Posterior vena cava (tissue), 2 donors: ENCODE measurements at places on chromosomes 5 and 9. TPM values are rescaled to one million over a fixed set of nuclear protein-coding genes. Genes with fewer than 3 reads are reported as not detected.

DNA sequence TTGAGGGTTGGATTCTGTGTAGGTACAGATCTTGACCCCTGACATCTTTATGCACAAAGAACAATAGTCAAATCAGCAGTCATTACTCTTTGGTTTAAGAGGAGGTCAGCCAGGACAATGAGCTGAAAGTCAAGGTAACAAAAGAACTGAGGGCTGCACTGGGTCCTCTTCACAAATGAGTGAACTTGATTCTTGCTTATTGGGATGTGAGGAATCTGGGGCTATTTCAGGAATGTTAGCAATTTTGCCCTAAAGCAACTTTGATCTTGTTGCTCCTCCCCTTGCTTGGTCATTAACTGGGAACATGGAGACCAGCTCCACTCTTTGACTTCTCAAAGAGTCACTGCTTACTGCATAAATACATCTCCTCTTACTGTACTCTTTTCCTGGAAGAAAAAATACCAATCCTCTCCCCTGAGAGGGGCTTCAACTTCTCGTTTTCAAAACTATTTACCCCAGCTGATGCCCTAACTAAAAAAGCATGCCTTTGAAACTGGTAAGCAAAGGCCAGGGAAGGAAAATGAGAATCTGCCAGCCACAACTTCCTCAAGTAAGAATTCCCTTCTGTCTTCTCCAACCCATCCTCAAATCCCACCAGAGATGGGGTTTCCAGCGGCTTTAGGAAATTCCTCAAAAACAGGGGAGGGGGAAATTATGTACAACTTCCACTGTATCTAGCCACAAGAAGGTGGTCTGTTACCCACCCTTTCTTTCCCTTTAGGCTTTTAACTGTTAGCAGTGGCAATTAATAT lies 368.3 kb downstream of the ENC1 start:
- no peak for DNase-seq

- DNase-seq, result peak; percentile 41
Measured at GRCh38 chr5:132009706-132010405, 1.6 kb downstream of the ACSL6 start.

DNA sequence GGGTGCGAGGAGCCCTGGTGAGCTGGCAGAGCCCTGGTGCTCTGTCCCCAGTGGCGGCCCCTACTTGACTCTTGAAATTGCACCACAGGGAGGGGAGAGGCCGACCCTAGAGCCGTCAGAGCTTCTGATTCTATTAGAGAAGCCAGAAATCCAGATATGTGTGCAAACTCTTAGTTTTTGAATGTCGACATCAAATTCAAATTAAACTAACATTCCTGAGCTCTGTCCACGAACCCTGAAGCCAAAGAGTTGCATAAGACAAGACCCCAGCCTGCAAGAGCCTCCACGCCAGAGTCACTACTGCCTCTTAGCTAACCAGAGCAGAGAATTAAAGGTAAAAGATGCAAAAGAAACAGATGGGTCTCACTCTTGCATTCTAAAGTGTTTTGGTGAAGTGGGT lies 29.8 kb upstream of the MSX2 start:
- no peak for DNase-seq

DNA sequence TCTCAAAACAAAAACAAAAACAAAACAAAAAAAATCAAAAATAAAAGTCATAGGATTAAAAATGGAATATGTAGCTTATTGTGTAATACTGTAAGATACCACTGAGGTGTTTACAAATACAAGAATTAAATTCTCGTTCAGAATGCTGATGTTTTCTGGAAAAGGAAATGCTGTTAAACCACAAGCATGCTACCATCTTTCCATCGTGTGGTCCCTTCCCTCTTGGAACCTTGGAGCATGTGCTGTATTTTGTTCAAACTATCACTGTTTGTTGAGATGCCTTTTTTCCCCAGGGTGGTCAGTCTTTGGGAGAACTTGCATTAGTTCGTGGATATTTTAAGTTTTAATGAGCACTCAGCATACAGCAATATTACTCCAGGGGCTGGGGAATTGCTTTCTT lies 39.7 kb downstream of the SUB1 start:
- DNase-seq, result no peak

GRCh38 chr5:75603371-75603770 lies 7.9 kb upstream of the ANKDD1B start:
- no peak for DNase-seq

GRCh38 chr5:132690156-132690555 lies 16.4 kb downstream of the IL4 start:
- DNase-seq, result no peak

Gene PCDHGA6
- 6.6 TPM for total RNA-seq

- DNase-seq, result no peak
Measured at GRCh38 chr5:163410505-163410904, 26.9 kb upstream of the CCNG1 start.

Gene CYLC2
- total RNA-seq, result not detected

Gene IRX4
- not detected for total RNA-seq

- no peak for DNase-seq
Measured at GRCh38 chr9:125325826-125326225, 64.2 kb downstream of the GAPVD1 start.

Gene MTAP
- 28.1 TPM for total RNA-seq

- DNase-seq, result no peak
Measured at GRCh38 chr5:154228696-154229095, 38.2 kb downstream of the GALNT10 start.

Gene SIMC1
- 8.3 TPM for total RNA-seq

DNA sequence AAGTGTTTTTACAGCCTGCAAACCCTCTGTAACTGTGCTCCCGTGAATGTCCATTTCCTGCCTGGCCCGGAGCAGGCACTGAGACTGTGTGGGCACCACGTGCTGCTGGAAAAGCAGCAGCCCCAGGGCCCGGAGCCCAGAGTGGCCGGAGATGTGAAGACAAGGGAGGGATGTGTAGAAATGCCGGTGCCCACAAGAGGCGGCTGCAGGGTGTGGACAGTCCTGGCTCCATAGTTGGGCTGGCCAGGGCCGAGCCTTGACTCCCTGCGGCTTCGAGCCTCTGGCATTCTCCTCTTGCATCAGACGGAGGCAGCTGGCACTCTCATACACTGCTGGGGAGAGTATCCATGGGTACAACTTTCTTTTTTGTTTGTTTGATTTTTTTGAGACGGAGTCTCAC lies 13.2 kb upstream of the GFPT2 start:
- DNase-seq, result no peak

Gene GDA
- not detected for total RNA-seq

DNA sequence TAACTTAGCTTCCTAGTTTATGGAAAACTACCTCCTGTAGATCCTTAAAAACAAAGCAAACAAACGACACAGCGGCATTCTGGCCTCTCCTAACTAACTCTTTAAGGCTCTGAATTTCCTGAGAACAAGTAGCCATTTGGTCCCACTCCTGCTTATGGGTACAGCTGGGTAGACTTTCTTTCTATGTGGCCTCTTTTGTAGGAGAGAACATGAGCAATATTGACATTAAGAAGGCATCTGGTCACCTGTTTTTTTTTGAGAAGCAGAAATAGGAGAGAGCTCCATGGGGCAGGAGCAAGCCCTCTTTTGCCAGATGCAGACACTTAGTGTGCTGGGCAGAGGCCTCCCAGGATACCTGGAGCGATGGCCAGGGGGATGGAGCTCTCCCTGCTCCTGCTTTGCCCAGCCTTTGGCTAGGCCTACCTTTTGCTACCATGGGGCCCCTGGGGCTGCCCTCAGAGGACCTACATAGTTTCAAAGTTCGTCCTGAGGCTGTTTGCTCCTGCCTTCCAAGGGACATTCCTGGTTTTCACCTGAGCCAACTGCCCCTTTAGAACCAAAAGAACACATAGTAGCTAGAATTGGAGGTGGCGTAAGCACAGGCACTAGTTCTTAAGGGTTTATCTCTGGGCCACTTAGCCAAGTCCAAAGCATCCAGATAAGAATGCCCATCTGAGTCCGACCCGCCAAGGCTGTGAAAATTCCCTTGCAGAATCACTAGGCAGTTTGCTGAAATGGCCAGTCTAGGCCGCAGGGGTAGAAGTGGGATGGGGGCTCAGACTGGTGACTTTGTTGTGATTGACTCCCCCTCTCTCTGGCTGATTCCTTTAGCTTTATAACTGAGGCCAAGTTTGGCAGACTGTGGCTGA lies 2.4 kb upstream of the STC2 start:
- DNase-seq, result no peak

DNA sequence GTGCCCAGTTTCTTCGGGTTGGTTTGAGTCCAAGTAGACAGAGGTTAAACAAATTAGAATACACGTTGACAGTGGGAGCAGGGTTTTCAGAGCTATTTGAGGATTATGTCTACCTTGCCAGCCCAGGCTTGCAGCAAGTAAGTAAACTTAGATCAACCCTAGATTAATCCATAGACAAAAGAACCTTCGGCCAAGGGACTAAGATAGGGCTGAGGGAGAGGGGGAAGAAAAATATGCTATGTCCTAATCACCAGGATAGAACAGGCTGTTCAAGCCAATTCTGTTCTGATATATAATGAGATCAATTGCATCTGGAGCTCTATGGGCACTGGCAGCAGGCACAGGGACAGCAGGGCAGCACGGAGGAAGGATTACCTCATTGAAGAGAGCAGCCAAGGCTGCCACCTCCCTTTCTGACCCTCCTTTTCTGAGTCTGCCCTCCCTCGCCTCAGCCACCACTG lies 377.7 kb downstream of the PIK3R1 start:
- DNase-seq, result no peak

- no peak for DNase-seq
Measured at GRCh38 chr5:106727071-106727470, 943.7 kb downstream of the EFNA5 start.

DNA sequence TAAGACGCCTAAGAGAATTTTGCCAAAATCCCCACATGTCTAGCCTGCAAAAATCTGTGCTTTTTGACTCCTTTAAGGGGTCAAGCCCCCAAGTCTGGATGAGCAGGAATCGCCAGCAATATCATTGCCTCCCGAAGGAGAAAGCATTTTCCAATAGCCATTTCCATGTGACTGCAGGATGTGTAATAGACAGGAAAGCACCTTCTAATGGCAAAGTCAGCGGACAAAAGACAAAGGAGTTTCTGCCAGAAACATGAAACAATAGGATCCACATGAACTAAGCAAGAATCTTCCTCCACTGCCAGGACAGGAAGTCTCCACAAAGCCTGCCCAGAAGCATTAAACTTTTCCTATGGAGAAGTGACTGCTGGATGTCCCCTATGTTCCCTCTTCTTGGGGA lies 177.1 kb upstream of the PCSK5 start:
- DNase-seq, result no peak

GRCh38 chr9:73162987-73163768 lies 11.5 kb downstream of the ANXA1 start:
- DNase-seq, result no peak

GRCh38 chr5:138068742-138069600 lies 14.9 kb upstream of the WNT8A start:
- peak; percentile 88 for DNase-seq

DNA sequence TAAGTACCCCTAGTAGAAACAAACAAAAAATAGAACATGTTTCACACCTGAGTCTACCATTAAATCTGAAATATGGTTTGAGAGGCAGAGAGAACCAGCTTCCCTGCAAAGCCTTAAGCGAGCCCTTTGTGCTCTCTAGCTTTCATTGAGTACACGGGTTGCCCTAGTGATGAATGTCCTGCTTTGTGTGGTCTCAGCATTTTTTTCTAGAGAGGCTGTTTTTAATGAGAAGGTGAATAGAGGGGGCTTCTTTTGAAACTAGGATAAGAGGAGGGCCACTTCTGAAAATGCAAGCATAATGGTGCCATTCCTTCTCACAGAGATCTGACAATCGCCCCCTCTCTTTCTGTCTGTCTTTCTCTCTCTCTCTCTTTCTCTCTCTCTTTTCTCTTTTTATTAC lies 131.3 kb downstream of the MACIR start:
- DNase-seq, result no peak

GRCh38 chr9:16718296-16718695 lies 152.2 kb downstream of the BNC2 start:
- no peak for DNase-seq

DNA sequence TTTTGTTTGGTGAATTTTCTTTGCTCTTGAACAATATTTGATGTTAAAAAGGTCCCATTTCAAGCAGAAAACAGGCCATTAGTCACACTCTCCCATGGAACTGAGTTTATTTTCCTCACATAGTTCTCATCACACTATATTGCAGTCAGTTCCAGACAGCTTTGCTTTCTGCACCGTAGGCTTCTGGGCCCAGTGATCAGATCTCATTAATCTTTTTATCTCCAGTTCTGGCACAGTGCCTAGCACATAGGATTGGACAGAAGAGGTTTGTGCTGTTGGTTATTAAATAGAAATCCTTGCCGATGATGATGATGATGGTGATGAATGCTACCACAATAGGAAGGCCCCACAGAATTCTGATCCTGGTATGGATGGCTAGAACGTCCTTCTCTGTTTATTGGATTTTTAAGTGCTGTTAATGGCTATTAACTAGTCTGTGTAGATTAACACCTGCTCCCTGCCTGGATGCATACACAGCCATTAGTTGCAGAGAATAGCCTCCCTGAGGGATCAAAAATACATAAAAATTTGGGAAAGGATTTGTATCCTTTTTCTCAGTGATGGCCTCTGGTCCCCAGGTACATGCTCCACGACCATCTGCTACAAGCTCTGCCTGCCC lies 52.0 kb upstream of the NTRK2 start:
- DNase-seq, result no peak

Gene ELAVL2
- 0.05 TPM for total RNA-seq

- no peak for DNase-seq
Measured at GRCh38 chr5:1918488-1919208, 35.9 kb upstream of the IRX4 start.

DNA sequence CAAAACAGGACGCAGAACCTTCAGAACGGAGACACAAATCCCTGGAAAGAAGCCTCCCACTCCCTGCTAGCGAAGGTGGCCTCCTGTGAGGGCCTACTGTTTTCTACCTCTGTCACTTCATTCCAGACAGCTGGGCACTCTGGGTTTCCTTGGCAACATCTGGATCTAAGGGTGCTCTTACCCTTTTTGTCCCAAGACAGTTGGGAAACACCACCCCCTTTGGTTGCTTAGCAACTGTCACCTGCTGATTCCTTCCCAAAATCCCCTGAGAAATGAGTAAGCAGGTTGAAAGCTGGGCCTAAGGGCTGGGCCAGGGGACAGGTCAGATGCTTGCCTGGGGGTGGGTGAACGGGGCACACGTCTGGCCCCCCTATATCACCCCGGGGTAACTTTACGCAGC lies 29.4 kb downstream of the NANS start:
- no peak for DNase-seq

- DNase-seq, result no peak
Measured at GRCh38 chr5:93343570-93343969, 237.4 kb downstream of the NR2F1-AS1 start.

- no peak for DNase-seq
Measured at GRCh38 chr9:130902204-130903185, 5.9 kb upstream of the QRFP start.

GRCh38 chr9:129746092-129746777 lies 6.6 kb downstream of the PTGES start:
- DNase-seq, result no peak

Gene IL5
- total RNA-seq, result not detected

GRCh38 chr5:32013658-32014057 lies 160.5 kb downstream of the GOLPH3 start:
- DNase-seq, result no peak

- DNase-seq, result no peak
Measured at GRCh38 chr5:110289512-110289810, 437.0 kb downstream of the TMEM232 start.

Gene KLF9
- 104 TPM for total RNA-seq

- peak; percentile 81 for DNase-seq
Measured at GRCh38 chr9:110048976-110049698, 158.8 kb downstream of the C9orf152 start.
